Activated T-cell treated with anti-CD3 and anti-CD28 coated beads, Interleukin-2, amount 50 U/mL, for 1 hour (primary cell): ENCODE measurements at places on chromosomes 16 and 17.

- peak; percentile 72 for DNase-seq
These were observed 2.7 kb downstream of the ZFPM1 start for GRCh38 chr16:88455610-88456355.

DNA sequence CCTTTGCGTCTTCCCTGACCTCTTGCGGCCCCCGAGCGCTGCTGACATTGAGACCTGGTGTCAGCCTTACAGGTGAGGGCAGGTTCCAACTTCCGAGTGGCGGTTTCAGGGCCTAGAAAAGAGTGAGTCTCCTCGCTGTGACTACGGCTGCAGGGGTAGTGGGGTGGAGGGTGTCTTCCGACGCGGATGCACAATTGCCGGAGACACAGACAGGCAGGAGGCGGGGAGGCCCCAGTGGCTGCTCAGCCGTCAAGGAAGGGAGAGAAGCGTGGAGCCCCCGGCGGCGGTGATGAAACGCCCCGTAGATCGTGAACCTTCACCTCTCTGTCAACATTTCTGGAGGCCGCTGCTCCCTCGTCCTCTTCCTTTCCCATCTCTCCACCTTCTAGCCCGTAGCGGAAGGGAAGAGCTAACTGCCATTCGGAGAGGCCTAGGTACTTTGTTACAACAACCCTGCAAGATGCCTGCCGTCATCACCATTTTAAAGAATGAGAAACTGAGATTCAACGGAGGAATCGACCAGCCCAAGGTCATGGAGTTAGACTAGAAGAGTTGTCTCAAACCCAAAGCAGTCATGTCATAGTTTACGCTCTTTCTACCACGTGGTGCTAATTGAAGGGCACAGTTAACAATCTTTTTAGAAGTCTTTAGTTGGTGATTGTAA lies 485 bp downstream of the DNAJA3 start:
- no peak for DNase-seq

DNA sequence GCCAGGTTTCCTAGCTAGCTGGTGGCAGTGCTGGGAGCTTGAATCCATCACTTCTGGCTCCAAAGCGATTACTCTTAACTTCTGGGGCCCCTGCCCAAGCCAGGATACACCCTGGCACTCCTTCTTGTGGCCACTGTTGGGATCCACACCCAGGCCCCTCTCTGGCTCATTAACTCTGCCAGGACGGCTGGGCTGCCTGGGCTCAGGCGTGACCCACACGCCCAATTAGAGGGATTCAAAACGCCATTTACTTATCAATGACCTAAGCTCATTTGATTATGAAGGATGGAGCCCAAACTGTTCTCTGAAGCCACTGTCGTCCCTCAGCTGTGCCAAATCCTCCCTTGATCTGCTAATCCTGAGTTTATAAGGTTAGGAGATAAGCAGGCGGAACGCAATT lies 79.7 kb upstream of the BRD7 start:
- no peak for DNase-seq

GRCh38 chr16:86824751-86825296 lies 246.5 kb downstream of the FOXL1 start:
- no peak for DNase-seq

GRCh38 chr16:89722392-89723278 lies 1.3 kb downstream of the ZNF276 start:
- peak; percentile 73 for DNase-seq

DNA sequence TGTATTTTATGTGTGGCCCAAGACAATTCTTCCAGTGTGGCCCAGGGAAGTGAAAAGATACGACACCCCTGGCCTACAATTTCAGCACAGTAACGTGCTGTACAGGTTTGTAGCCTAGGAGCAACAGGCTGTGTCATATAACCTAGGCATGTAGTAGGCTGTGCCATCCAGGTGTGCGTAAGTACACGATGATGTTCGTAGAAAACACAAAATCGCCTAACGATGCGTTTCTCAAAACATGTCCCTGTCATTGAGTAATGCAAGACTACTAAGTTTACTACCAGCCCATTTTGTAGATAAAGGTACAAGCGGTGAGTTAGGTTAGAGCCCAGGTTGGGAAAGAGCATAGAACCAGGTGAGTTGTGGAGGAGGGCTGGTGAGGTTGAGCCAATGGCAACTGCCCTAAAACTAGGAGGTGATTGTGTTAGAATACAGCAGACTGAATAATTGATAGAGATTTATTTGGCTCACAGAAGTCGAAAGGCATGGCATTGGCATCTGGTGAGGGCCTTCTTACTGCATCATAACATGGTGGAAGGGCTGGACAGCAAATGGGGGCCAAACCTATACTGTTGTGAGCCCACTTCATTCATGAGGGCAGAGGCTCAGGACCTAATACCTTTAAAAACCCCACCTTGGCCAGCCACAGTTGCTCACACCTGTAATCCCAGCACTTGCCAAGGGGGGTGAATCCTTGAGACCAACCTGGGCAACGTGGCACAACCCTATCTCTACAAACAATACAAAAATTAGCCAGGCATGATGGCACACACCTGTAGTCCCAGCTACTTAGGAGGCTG lies 4.2 kb downstream of the EIF1 start:
- peak; percentile 39 for DNase-seq

DNA sequence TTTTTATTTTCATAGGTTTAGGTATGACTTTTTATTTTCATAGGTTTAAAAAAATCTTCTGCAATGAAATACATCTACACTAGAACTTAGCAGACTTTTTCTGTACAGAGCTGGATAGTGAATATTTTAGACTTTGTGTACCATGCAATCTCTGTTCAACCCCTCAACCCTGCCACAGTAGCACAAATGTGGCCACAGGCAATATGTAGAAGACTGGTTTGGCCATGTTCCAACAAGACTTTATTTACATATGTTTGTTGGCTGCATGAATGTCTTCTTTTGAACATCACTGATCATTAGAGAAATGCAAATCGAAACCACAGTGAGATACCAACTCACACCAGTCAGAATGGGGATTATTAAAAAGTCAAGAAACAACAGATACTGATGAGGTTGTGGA lies 229.2 kb downstream of the SHISA9 start:
- DNase-seq, result no peak

GRCh38 chr16:29720703-29721102 lies 25.1 kb downstream of the C16orf54 start:
- no peak for DNase-seq

- DNase-seq, result no peak
These were observed 70.0 kb upstream of the FAM20A start for GRCh38 chr17:68670967-68671693.

- DNase-seq, result no peak
These were observed 218.8 kb downstream of the C16orf95 start for GRCh38 chr16:87098361-87098760.

DNA sequence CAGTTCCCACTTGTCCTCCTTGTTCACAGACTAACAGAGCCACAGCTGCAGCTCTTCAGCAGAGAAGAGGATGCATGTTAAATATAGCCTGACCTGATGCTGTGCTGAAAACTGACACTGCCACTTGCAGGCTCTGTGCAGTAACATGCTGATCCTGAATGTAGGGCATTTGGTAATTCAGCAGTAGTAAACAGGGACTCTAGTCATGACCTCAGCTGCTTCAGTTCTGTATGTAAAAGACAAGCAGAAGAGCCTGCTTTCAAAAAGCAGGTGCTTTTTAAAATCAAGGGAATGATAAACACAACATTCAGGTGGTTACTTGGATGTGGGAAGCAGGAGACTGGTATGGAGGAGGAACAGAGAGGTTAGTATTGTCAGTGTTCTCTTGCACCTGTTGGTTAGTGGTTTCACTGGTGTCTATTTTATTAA lies 33.8 kb downstream of the ESRP2 start:
- no peak for DNase-seq

- no peak for DNase-seq
These were observed 15.1 kb downstream of the BAIAP2 start for GRCh38 chr17:81049973-81050551.

- DNase-seq, result no peak
These were observed 43.1 kb downstream of the MAP2K6 start for GRCh38 chr17:69457603-69458002.

GRCh38 chr17:75403131-75403530 lies 2.3 kb downstream of the GRB2 start:
- DNase-seq, result no peak

DNA sequence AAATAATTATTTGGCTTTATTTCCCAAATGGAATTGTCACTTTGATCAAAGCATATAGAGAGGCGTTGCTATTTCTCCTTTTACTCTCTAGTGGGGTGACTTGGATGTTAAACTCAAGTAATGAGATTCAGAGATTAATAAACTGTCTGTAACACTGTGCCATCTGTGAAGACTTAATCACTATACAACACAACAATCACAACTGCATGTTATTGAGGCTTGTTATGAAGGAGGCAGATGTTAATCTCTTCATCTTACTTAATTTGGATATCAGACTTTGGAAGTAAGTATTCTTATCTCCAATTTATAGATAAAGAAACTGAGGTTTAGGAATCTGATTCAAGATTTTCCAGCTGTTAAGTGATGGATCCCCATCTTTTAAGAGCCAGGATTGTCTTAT lies 132.5 kb downstream of the CNTNAP4 start:
- DNase-seq, result no peak

- no peak for DNase-seq
These were observed 19.8 kb upstream of the SLC39A11 start for GRCh38 chr17:73112246-73112645.

GRCh38 chr16:2238150-2238837 lies 2.0 kb downstream of the DNASE1L2 start:
- no peak for DNase-seq

DNA sequence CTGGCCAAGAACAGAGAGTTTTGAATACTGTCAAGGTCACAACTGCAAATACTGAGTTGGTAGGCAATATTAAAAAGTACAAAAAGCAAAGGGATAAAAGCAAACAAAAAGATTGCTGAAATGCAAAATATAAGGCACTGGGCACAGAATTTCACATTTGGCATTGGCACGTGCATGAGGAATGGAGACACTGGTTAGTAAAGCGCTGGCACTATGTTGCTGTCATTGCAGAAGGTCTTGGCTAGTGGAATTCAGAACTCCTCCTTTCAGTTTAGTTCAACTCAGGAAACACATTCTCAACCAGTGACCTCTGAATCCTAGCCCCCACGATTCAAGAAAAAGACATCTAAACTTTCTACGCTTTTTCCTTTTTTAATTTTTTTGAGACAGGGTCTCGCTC lies 111.8 kb upstream of the PSMD7 start:
- no peak for DNase-seq

DNA sequence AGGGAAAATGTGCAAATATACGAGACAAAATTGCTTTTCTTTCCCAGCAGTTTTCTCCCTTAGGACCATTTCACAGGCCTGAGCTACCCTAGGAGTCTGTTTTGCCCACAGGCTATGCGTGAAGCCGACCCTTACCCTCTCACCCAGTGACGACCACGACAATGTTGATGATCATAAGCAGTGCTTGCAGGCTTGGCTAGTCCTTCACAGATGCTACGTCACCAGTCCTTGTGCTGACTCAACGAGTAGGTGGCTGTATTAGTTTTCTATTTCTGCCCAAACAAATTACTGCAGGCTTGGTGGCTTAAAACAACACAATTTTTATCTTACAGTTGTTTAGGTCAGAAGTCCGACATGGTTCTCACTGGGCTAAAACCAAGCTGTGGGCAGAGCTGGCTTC lies 574.6 kb upstream of the HSBP1 start:
- DNase-seq, result no peak

DNA sequence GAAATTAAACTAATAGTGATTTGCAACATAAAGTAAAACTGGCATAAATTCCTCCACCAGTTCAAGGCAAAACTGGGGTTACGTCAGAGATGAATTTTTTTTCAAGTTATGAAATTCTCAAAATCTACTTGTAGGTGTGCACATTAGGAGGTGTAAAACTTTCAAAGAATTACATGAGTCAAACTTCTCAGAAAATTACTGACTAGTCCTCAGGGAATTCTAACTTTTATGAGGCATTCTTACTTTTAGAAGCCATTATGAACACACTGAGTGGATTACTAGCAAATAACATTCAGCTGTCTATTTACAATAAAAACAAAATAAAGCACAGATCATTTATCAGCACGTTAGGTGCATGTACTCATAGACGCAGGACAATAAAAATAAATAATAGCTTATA lies 348.7 kb downstream of the CDH11 start:
- no peak for DNase-seq

- DNase-seq, result no peak
These were observed 103.8 kb downstream of the CHD9NB start for GRCh38 chr16:52948946-52949345.

GRCh38 chr17:32503251-32504165 lies 16.7 kb downstream of the CDK5R1 start:
- no peak for DNase-seq

GRCh38 chr16:30775392-30776188 lies 11.4 kb downstream of the ZNF629 start:
- DNase-seq, result peak; percentile 66

GRCh38 chr17:59428916-59429485 lies 97.5 kb downstream of the YPEL2 start:
- no peak for DNase-seq

GRCh38 chr16:10009684-10010083 lies 172.5 kb downstream of the GRIN2A start:
- DNase-seq, result no peak

DNA sequence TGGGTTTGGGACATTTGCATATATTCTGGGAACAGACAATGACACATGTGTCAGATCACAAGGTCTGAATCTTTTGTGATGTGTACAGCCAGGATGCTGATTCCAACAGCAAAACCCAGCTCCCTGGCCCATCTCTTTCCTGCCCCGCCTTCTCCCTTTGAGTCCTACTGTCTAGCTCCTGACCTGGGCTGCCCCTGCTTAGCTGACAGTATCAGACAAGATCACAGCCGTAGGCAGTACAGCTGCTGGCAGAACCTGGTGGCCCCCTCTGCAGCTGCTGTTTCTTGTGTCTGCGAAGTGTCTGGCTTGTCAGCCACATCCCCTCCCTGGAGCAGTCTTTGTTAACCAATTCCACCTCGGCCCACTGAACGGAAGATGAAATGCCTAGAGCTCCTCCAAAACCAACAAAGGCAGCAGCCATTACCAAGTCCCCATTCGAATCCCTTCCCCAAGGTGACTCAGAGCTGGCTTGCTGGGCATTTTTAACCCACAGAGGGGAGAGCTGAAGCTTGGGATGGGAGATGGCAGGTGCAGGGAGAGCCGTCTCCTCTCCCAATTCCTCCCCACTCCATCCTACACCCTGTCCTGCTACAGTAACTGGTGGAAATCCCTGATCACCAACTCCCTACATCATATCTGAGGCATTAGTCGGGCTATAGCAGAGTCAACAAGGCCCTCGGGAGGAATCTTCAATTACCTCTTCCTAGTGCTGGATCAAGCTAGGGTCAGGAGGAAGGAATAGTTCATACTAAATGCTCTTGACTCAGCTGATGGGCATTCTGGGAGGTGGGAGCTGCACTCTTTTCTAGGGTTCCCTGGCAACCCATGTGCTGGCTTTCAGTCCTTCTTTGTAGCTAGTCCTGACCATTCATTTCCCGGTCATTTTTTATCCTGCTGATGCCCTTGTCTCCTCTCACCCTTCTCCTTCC lies 5.8 kb downstream of the PIPOX start:
- DNase-seq, result no peak

DNA sequence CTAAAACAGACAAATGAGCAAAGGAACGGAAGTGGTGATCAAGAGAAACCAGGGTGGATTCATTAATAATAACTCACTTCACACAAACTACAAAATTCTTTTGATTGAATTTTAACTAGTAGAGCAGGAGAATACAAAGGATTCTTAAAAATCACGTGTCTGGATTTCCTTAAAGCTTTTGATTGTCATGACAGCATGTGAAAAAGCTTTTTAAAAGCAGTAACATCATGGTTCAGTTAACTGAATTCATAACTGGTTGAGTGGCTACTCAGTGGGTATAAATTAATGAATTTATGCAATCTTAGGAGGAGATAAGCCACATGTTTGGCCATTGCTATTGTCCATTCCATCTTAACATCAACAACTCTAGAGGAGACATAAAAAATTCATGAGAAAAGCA lies 333.2 kb downstream of the SLC39A11 start:
- no peak for DNase-seq

GRCh38 chr17:28526381-28526780 lies 20.2 kb downstream of the FOXN1 start:
- DNase-seq, result no peak
